ENCODE measurements at places on chromosomes 7 and 10. TPM values are rescaled to one million over a fixed set of nuclear protein-coding genes. Genes with fewer than 3 reads are reported as not detected.

The PRSS37 gene
- not detected for total RNA-seq

The PDLIM1 gene
- total RNA-seq = 231 TPM

The FAM149B1 gene
- total RNA-seq = 7.3 TPM

The PNLIPRP2 gene
- not detected for total RNA-seq

The GIMAP8 gene
- not detected for total RNA-seq

The SHTN1 gene
- total RNA-seq = 26.1 TPM

The NCAPG2 gene
- total RNA-seq = 37.8 TPM

The TRIM50 gene
- not detected for total RNA-seq

The NXPH1 gene
- not detected for total RNA-seq

The HELLS gene
- 23.2 TPM for total RNA-seq

The HHEX gene
- 13.3 TPM for total RNA-seq

The TMEM139 gene
- total RNA-seq = 1.9 TPM

The EVX1 gene
- total RNA-seq = 0.10 TPM

The GARIN1A gene
- total RNA-seq = 0.73 TPM

The RET gene
- total RNA-seq = 0.83 TPM

The SCD gene
- 136 TPM for total RNA-seq

The PCDH15 gene
- not detected for total RNA-seq

The SLC16A12 gene
- 0.58 TPM for total RNA-seq

The TMEM229A gene
- not detected for total RNA-seq

The UNC5B gene
- 1.8 TPM for total RNA-seq

The AEBP1 gene
- total RNA-seq = not detected

The ANKRD61 gene
- total RNA-seq = 0.53 TPM

The RHOBTB1 gene
- 11.0 TPM for total RNA-seq

The SPDYE9 gene
- total RNA-seq = not detected

The TWIST1 gene
- total RNA-seq = 3.6 TPM

The GUSB gene
- 30.9 TPM for total RNA-seq

The NRG3 gene
- total RNA-seq = not detected

The ANKRD1 gene
- 14.1 TPM for total RNA-seq

The C7orf25 gene
- 3.2 TPM for total RNA-seq

The CD36 gene
- total RNA-seq = 0.08 TPM

The WDFY4 gene
- total RNA-seq = not detected

The PKD1L1 gene
- 0.03 TPM for total RNA-seq

The ANKRD2 gene
- 4.4 TPM for total RNA-seq

The C10orf67 gene
- total RNA-seq = 0.17 TPM

The PKD2L1 gene
- total RNA-seq = 0.09 TPM

The RALA gene
- 34.8 TPM for total RNA-seq

The CYP3A4 gene
- total RNA-seq = not detected

The HOXA13 gene
- total RNA-seq = 2.6 TPM

The FOXI2 gene
- total RNA-seq = not detected

The NPFFR1 gene
- not detected for total RNA-seq
